ENCODE measurements at places on chromosomes 2 and 18.

DNA sequence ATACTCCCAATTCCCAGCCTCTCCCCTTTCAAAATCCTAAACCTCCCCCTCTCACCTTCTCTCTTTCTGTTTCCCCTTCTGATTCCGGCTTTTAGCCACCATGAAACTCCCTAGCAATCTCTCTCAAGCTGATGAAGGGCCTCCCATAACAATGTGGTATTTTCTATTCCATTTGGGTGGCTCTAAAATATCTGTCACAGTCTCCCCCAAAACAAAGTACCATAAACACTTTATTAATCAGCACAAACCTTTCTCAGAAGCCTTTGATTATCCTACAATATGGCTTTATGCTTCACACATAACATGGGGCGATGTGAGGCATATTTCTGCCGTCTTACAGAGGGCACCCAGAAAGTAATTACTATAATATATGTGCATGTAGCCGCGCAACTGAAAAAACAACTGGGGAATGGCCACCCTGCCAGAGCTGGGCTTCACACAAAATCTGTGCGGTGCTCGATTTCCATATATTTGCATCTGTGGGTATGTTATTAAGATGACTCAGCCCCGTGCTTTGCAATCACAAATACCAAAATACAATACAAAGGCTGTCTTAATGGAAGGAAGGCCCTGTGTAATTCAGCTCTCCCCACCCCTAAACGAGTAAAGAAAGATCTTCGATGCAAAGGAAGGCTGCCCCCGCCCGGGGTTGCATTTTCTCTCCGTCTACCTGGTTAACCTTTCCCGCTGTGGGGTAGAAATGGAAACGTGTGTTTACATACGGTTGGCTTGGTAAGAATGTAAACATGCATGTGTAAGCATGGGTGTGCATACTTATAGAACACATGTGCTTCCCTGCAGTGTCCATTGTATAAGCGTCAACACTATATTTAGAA is 81.4 kb downstream of the CELF4 start:
- DNase-seq: no peak

DNA sequence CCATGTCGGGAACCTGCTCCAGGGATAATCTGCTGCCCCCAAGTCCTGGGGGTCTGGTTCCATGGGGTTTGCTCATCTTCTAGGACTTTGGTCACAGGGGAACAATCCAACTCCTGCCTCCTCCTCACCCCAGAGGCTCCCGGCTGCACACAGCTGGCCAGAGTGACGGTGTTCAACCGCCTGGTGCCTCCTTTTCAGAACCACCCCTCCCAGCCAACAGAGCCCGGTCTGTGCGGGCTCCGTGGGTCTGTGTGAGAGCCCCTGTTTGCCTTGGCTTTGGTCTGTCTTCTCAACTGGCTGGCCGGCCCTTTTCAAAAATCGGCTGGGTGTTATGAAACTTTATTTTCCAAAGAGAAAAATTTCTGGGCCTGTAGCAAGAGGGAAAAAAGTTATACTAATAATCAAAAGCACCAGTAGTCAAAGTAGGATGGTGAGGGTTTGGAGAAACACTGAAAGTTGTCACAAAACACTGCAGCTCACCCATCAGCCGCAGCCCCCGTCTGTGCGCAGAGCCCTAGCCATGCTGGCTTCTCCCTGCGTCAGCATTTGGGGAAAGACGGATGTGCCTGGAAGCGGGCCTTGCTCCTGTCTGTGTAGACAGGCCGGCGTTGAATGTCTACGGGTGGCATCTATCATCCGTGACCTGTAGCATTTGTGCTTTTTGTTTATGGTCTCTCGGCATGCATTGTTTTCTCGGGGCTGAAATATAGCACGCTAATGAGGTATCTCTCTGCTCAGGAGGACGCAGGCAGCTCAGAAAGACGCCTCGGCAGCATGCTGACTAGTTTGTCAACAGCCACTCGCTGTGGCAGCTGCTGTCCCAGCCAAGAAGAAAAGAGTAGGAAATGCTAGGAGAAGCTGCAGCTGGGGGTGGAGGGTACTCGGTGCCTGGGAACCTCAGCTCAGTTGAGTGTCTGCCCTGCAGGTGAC is 138.6 kb downstream of the GLI2 start:
- no peak for DNase-seq

DNA sequence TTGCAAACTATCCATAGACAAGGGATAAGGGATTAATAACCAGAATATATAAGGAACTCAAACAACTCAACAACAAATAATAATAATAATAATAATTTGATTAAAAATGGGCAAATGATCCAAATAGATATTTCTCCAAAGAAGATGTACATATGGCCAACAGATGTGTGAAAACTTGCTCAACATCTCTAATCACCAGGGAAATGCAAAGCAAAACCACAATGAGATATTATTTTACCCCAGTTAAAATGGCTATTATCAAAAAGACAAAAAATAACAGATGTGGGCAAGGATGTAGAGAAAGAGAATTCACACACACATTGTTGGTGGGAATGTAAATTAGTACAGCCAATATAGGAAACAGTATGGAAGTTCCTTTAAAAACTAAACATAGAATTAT is 26.9 kb downstream of the DNAH7 start:
- DNase-seq: no peak

GRCh38 chr18:43964666-43965065 is 687.4 kb upstream of the SYT4 start:
- DNase-seq: no peak

DNA sequence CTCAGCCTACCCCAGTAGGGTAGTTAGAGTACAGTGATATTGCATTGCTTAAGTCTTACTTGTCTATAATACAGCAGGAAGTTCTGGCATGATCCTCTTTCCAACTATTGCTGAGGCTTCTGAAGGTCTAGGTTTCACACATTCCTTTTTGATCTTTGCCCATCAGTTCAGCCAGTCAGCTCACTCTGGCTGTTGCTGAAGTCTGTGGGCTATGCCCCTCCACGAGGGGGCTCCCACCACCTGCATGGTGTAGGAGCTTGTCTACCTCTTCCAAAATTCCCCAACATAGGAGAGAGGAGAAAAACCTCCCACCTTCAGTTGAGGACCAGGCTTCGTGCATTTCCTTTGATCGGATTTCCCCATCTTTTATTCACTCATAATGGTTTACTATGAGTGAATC is 26.3 kb downstream of the PROKR1 start:
- DNase-seq: no peak

DNA sequence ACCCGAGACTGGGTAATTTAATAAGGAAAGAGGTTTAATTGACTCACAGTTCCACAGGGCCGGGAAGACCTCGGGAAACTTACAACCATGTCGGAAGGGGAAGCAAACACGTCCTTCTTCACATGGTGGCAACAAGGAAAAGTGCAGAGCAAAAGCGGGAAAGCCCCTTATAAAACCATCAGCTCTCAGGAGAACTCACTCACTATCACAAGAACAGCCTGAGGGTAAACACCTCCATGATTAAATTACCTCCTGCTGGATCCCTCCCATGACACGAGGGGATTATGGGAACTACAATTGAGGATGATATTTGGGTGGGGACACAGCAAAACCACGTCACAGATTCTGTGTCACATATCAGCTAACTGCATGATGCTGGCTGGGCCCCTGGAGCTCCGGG is 11.4 kb downstream of the TCF23 start:
- no peak for DNase-seq

GRCh38 chr18:57891707-57892391 is 88.7 kb upstream of the ATP8B1 start:
- no peak for DNase-seq

DNA sequence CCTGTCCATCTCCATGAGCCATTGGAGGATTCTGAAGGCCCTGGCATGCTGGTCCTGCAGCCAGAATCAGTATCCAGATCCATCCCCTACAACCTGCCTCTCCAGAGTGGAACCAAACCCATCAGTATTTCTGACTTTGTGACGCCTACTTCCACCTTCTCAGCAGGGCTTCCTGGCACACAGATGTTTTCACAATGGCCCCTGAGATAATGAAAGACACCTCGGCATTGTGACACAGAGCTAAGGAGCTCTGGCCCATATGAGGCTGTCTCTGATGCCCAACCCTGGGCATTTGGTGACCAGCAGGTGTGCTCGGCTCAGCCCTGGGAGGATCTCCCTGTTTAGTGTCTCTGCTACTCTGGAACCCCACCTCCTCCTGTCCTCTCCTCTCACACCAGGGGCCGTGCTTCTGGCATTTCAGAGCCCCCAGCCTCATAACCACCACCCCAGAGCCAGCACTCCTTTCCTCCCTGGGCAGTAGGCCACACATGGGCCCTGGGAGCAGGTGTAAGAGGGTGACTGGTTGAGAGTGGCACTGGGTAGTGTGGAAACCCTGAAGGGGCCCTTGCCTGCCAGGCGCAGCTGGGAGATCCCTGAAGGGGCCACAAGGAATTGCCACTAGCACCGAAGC is 38.2 kb downstream of the FOSL2 start:
- DNase-seq: no peak

DNA sequence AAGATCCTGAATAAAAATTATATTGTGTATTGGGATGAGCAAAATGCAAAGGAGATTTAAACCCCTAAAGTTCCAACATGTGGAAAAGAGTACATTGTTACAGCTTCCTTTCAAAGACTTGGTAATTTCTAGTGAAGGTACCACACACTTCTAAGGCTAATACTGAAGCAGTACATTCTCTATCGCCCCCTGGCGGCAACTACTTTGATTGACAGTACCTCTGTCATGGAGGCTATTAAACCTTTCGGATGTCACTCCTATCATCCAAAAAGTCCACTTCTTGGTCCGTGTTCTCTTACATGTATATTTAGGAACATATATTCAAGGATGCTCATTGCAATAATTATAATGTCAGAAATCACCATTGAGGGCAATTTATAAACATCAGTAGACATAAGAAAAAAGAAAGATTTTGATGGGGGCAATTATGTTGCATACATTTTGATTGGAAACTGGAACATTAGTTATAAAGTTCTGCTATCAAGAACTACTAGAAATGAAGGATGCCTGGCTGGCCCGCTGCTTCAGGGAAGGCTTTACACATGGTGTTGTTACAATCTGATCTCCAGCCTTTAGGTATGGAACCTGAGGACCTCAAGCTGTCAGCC is 601.6 kb downstream of the CPS1 start:
- DNase-seq: peak; percentile 7

GRCh38 chr18:75105551-75106254 is 103.2 kb downstream of the PTGR3 start:
- DNase-seq: no peak

GRCh38 chr18:11851806-11852337 is 659 bp downstream of the CHMP1B start:
- DNase-seq: no peak

- DNase-seq: no peak
Observed at GRCh38 chr18:76524477-76524876, 29.4 kb upstream of the ZNF516 start.

- no peak for DNase-seq
Observed at GRCh38 chr2:213149294-213149875, 2.0 kb downstream of the IKZF2 start.

GRCh38 chr2:143935482-143935752 is 584.5 kb downstream of the ZEB2 start:
- DNase-seq: no peak

DNA sequence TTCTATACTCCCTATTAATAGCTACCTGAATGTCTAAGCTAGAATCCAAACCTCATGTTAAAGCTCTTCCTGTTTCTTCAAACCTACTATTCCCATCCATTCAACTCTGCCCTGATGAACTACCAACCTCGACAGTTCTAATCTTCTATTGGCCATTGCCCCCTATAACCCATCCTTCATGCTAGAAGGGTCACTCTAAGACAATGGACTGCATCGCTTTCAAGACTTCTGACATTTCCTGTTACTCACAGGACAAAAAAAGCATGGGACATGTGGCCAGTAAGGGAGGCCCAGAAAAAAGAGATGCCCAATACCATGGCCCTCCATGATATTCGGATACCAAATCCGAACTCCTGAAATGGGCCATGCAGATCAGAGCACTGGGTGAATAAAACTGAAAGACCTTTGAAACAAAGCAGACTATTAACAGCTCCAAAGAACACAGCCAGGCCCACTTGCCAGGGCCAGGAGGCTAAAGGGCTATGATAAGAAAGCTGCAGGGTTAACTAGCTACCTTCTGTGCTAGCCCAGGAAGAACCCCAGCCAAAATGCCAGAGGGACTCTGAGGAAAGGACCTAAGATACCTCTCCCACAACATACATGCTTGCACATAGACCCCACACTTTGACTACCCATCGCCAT is 4.5 kb downstream of the B4GALT6 start:
- DNase-seq: no peak

- no peak for DNase-seq
Observed at GRCh38 chr2:221064880-221065279, 507.2 kb downstream of the EPHA4 start.

DNA sequence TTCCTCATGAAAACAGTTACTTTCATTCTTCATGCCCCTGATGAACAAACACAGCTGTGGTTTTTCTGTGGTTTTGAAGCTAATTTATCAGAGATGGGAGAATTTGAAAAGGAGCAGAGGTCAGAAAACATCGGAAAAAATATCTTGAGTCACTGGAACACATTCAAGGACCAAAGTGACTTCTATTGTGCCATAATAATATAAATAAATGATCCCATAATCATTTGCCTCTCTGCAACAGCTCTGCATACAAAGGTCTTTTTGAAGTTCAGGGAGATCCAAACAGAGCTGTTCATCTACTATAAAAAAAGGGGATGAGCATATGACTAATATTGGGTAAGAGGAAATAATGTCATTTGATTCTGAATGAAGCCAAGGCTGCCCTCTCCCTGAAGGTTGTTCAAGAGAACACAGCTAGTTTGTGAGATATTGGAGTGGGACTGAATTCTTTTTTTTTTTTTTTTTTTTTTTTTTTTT is 201.3 kb upstream of the GALNT5 start:
- DNase-seq: no peak
